Globus pallidus (tissue), 1 donor: ENCODE measurements at places on chromosomes 7 and 10.

GRCh38 chr7:85583131-85583953 lies 396.5 kb upstream of the SEMA3D start:
- DNase-seq = no peak

GRCh38 chr10:3469639-3470020 lies 297.0 kb upstream of the PITRM1 start:
- no peak for DNase-seq

GRCh38 chr10:63698787-63699150 lies 177.6 kb downstream of the REEP3 start:
- DNase-seq = no peak

DNA sequence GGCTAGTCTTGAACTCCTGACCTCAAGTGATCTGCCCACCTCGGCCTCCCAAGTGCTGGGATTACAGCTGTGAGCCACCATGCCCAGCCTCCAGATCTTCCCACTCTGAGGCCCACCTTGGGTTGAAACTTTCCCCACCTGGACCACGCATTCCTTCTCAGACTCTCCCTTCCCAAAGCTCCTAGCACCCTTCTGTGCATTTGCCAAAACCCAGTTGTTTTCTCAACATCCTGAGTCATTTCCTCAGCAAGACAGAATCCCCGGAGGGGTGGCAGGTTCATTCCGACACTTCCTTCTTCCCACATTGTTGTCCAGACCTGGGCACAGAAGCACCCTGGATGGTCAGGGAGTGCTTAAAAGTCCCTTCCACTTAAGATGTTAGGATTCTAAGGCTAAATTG lies 28.9 kb downstream of the BAG3 start:
- DNase-seq = no peak
